ENCODE measurements at places on chromosomes 4 and X. TPM values are rescaled to one million over a fixed set of nuclear protein-coding genes. Genes with fewer than 3 reads are reported as not detected.

ABCD1 gene
- total RNA-seq, result 15.2 TPM

NLRP2B gene
- not detected for total RNA-seq

BMX gene
- total RNA-seq, result not detected

GYPB gene
- total RNA-seq, result not detected

DNA sequence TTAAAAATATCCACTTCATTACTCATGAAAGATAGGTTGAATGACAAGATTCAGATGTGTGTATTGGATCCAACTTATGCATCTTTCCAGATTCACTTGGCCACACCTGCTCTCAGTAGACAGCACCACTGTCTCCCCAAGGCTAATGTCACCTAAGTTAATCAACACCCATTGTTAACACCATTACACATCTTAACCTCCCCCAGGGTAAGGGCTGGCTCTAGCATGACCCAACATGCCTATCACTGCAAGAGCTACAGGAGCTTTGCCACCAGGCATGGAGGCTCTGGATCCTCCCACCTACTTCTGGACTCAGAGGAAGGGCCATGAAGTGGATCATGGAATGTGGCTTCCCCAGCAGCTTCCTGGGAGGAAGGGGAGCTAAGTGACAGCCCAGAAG lies 32.8 kb upstream of the LSM6 start:
- H3K4me1 ChIP-seq, result no peaks in the 10 kb centered on the region
- H3K27ac ChIP-seq, result no peak overlapping the region
- H3K27me3 ChIP-seq, result no peaks in the 10 kb centered on the region
- no peak for DNase-seq
- H3K36me3 ChIP-seq, result no peaks in the 10 kb centered on the region
- H3K4me3 ChIP-seq, result no peak overlapping the region

DNA sequence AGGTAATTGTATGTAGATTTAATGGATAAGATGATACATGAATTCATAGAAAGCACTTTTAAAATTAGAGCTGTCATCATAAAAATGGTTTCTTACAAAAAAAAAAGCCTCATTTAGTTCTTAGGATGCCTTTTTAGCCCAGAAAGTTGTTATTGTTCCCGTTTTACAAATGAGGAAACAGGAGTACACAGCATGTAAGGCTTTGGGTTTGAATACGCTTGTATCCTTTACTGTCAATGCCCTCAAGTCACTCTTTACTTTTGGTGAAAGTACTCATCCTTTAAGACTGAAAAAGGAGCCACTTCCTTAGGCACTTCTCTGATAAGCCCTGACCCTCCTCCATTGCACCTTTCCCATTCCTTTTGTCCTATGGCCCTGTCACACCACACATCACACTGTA lies 4.9 kb downstream of the EREG start:
- H3K27ac ChIP-seq, result no peak overlapping the region
- H3K36me3 ChIP-seq, result no peaks in the 10 kb centered on the region
- no peaks in the 10 kb centered on the region for H3K4me1 ChIP-seq
- no peak for DNase-seq

DNA sequence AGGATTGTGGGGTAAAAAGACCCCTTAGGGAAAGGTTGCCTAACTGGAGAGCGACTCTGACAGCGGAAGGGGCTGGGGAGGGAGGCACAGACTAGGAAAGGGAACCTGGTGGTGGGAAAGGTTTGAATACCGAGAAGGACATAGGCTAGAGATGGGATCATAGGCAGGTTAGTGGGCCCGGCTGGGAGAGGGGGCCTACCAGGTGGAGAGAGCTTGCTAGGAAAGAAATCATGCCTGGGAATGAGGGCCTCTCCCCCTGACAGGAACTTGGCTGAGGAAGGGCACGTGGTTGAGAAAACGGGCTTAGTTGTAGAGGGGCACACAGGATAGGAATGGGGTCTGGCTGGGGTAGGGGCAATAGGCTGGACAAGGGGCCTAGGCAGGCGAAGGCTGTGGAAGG lies 4.4 kb downstream of the OTUD6A start:
- DNase-seq, result no peak
- H3K27me3 ChIP-seq, result peaks cover 10% of the 10 kb centered on the region
- no peaks in the 10 kb centered on the region for H3K4me1 ChIP-seq
- no peak overlapping the region for H3K27ac ChIP-seq
- H3K4me3 ChIP-seq, result no peak overlapping the region

DNA sequence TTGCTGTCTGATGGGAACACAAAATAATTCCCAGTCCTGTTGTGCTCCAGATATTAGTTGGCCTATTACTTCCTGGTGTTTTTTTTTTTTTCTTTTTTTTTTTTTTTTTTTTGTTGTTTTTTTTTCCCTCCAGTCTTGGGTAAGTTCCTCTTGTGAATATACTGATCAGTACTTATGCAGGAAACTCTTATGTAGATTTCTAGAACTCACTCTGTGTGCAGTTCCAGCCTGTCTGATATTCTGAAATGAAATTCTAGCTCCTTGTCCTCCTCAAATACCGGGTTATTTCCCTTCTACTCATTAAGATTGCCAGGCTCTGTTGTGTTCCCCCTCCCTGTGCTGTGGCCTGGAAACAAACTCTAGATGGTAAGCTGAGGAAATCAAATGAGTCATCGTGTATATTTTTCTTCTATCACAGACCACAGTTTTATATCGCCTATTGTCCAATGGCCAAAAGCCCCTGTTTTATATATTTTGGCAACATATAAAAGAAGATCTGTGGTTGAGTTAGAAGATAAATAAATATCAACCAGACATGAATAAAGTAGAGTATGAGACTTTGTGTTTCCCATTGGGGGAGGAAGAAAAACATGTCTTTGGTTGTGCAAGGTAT lies 124.3 kb upstream of the UGT8 start:
- H3K27ac ChIP-seq, result no peak overlapping the region
- DNase-seq, result no peak
- H3K27me3 ChIP-seq, result no peaks in the 10 kb centered on the region

DNA sequence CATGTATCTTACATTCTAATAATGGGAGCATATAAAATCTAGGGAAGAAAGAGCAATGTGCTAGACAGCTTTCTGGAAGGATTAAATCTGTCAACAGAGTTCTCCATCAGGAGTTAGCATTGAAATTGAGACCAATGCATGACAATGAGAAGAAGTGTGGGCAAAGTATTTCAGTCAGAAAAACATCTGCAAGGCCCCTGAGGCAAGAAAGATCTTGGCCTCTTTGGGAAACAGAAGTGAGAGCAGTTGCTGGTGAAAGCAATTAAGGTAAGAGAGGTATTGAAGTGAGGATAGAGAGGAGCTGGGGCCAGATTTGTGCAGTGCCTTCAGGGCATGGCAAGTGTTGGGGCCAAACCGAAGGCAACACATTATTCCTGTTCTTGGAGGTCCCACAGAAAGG lies 999.1 kb downstream of the STPG2 start:
- no peak overlapping the region for H3K4me3 ChIP-seq
- H3K4me1 ChIP-seq, result no peaks in the 10 kb centered on the region
- no peak overlapping the region for H3K27ac ChIP-seq
- no peaks in the 10 kb centered on the region for H3K27me3 ChIP-seq
- DNase-seq, result no peak

DNA sequence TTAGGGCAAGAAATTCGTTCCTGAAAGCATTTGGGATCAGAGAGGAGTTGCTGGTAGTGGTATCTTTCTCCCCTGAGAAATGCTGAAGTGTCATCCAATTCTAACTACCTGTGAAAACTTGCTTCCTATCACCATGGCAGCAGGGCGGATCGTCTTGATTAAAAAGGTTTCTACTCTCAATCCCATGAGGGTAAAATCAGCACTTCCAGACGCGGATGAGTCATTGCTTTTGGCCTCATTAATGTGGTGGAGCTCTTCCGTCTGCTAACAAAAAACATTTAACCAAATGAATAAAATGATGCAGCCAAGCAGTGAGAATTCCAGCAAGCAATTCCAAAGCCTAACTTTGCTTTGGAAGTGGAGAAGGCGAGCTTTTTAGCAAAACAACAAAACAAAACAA lies 325.6 kb downstream of the CAMK2D start:
- H3K36me3 ChIP-seq, result no peaks in the 10 kb centered on the region
- H3K4me3 ChIP-seq, result no peak overlapping the region
- no peak overlapping the region for H3K27ac ChIP-seq
- DNase-seq, result no peak
- no peaks in the 10 kb centered on the region for H3K27me3 ChIP-seq

DNA sequence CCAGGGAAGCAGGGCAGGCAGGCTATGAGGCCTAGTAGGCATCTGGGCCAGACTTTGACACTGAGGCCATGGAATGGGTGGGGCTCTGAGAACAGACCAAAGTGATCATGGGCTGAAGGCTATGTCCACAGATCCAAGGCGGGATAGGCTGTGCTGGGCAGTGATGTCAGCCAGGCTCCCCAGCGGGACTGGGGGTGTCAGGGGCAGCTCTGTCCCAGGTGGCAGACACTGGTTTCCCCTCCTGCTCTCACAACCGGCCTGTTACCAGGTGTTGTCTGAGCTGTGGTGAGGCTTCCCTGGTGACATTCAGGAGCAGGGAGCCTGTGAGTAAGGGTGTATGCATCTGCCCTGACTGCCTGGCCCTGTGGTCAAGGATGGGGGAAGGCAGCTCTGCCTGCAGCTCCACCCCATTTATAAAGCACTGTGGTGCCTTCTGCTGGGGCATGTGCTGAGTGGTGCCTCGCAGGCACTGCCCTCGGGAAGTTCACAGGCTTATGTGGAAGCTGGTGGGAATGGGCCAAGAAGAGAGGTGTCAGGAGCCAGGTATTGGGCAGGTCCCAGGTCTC lies 2.9 kb downstream of the IL9R start:
- H3K27ac ChIP-seq, result no peak overlapping the region
- no peaks in the 10 kb centered on the region for H3K27me3 ChIP-seq
- H3K4me1 ChIP-seq, result no peaks in the 10 kb centered on the region

- peaks cover 2% of the 10 kb centered on the region for H3K4me1 ChIP-seq
- H3K27ac ChIP-seq, result no peak overlapping the region
- DNase-seq, result no peak
- H3K4me3 ChIP-seq, result no peak overlapping the region
- no peaks in the 10 kb centered on the region for H3K36me3 ChIP-seq
Measured at GRCh38 chr4:82255657-82256056, 118.1 kb downstream of the HNRNPD start.

DNA sequence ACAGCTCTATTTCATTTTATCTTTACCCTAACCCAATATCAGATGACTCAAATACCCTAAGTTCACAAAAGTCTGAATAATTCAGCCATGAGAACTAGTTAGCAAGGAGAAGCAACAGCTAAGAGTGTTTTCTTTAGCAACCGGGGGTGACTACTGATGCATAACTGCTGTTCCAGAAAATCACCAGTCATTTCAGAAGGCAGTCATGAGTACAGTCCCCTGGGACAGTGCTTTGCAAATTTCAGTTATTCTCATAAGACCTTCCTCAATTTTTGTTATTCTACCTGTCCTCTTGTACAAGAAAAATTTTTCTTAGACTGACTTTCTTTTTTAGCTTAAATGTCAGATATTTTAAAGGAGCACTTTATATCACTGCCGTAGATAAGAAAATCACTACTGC lies 16.4 kb downstream of the BANK1 start:
- H3K4me3 ChIP-seq, result no peak overlapping the region
- H3K4me1 ChIP-seq, result no peaks in the 10 kb centered on the region
- H3K27ac ChIP-seq, result no peak overlapping the region
- H3K36me3 ChIP-seq, result no peaks in the 10 kb centered on the region
- H3K27me3 ChIP-seq, result no peaks in the 10 kb centered on the region
- DNase-seq, result no peak

DNA sequence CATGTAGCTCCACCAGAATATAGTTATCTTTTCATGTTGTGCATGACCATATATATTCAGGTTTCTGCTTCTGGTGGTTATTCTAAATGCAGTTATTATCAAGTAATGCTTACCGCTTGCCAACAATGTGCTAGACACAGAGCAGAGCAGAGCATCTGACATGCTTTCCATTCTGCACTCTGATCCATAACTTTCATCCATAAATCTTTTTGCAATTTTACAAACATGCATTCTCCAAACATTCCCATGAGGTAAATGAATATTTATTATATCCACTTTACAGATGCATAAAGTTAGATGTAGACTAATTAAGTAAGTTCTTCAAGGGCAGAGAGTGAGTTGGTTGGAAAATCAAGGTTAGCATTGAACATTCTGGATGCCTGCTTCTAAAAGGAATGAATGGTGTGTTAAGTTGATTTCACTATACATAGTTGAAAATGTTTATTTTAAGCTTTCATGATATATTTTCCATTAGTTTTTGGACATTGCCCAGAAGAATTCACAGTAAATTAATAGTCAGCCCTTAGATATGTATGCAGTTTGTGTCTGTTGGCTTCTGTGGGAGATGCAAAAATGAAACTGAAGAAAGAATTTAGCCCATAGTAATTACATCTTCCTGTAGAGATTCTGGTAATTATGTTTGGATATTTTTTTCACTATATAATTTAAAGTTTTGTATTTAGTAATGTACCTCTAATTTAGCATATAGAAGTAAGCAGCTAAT lies 867.8 kb downstream of the CCSER1 start:
- no peaks in the 10 kb centered on the region for H3K27me3 ChIP-seq
- DNase-seq, result no peak
- H3K27ac ChIP-seq, result no peak overlapping the region
- H3K4me1 ChIP-seq, result no peaks in the 10 kb centered on the region
- H3K4me3 ChIP-seq, result no peak overlapping the region
- no peaks in the 10 kb centered on the region for H3K36me3 ChIP-seq

DNA sequence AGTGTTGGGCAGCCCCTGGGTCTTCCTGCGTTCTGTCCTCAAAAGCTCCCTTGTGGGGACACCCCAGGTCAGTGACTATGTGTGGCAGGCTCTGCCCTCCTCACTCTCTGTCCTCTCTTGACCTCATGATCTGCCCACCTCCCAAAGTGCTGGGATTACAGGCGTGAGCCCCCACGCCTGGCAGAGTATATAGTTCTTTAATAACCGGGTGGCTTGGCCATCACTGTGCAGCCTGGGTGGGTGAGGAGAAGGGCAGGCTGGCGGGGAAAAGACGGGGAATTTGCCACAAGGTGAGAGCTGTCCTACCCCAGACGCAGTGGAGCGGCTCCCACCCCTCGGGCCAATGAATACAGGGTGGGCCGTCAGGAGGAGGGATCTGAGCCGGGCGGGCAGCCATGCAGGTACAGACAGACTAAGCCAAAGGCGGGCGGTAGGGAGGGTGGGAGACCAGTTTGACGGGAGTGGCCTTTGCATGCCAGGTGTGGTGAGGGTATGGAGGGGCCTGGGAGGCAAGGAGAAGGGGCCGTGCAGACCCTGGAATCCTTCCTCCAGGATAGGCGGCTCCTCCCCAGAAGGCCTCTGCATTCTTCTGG lies 2.5 kb downstream of the SH3BP2 start:
- H3K4me3 ChIP-seq, result no peak overlapping the region
- no peaks in the 10 kb centered on the region for H3K36me3 ChIP-seq
- peaks cover 36% of the 10 kb centered on the region for H3K27me3 ChIP-seq
- H3K27ac ChIP-seq, result no peak overlapping the region

GRCh38 chr4:115090483-115091075 lies 22.8 kb downstream of the NDST4 start:
- no peak for DNase-seq
- H3K27me3 ChIP-seq, result no peaks in the 10 kb centered on the region
- H3K27ac ChIP-seq, result no peak overlapping the region

DNA sequence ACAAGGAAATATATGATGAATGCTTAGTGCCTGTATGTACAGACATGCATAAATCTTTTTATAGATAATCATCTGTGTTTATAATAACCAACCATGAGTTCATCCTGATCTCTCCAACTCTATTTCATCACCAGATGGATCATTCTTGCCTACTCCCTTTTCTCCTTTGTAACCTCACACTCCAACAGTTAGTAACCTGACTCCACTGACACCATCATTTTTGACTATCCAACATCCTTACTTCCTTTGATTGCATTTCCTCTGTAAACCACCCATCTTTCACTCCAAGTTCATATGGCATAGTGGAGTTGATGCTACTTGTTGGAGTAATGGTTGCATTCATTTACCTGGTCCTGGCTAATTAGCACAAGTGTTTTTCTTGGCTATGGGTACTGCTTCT lies 170.6 kb downstream of the ZNF330 start:
- H3K36me3 ChIP-seq, result no peaks in the 10 kb centered on the region
- no peak for DNase-seq
- H3K4me3 ChIP-seq, result no peak overlapping the region
- H3K27me3 ChIP-seq, result no peaks in the 10 kb centered on the region
- H3K27ac ChIP-seq, result no peak overlapping the region

All from progenitor cell of endocrine pancreas (in vitro differentiated cells).